ENCODE measurements at places on chromosomes 3 and 15.
A peak's percentile ranks its signal among the peaks of the same experiment; 100 is the strongest.

DNA sequence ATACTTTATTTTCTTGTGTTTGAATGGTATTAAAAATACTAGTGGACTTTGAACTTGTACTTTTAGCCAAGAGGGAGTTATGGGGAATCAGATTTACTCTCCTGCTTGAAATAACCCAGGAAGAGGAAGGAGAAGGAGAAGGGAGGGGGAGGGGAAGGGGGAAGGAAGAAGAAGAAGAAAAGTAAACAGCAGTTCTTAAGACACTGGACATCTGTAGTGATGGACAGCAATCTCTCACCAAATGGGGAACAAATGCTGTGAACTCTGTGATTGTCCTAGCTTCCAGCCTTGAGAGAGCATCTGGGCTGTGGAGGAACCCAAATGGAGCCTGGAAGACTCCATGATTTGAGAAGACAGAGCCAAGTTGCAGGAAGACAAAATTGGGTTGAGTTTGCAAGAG lies 52.0 kb downstream of the VPS8 start:
- DNase-seq: no peak

GRCh38 chr15:45395943-45396342 lies 17.6 kb upstream of the GATM start:
- DNase-seq: no peak

GRCh38 chr3:177144922-177145321 lies 52.4 kb downstream of the TBL1XR1 start:
- no peak for DNase-seq

GRCh38 chr3:142645236-142645793 lies 49.1 kb downstream of the PLS1 start:
- DNase-seq: no peak

- DNase-seq: no peak
Observed at GRCh38 chr3:193821151-193821668, 228.2 kb downstream of the OPA1 start.

DNA sequence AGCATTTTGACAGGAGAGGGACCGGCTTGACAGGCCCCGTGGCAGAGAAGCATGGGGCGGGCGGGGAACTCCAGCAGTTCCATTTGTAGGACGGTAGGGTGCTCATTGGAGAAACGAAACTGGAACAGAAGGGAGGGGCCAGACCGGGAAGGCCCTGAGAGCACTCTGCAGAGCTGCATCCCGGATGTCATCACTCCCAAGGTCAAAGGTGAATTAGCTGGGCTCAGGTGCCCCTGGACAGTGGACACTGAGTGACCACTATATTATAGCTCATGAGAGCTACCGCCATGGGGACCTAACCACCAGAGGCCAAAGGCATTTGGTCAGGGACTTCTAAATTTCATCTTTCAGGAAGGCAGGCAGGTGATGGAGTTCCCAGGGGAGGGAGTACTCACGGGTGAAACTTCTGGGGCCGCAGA lies 7.3 kb downstream of the CSRNP1 start:
- peak; percentile 52 for DNase-seq

- no peak for DNase-seq
Observed at GRCh38 chr3:130582457-130583153, 65.6 kb downstream of the COL6A6 start.

GRCh38 chr15:31483053-31483985 lies 156.7 kb downstream of the KLF13 start:
- DNase-seq: no peak

GRCh38 chr15:52417521-52417920 lies 111.2 kb downstream of the MYO5A start:
- no peak for DNase-seq

DNA sequence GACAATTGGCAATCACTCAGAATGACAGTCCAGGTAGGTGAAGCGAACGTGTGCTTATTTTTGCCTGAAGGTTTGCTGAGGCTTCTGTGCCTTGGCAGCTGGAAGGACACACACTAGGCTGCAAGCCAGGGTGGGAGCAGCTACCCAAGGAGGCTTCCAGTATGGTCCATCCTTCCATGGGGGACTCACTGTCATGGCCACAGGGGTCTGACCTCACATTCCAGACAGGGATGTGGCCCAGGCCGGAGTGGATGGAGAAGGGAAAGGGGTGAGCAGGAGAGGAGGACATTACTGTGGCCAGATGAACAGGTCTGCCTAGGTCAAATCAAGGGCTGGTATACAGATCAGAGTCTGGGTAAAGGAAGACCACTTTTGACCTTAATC lies 247.7 kb downstream of the ADAMTS17 start:
- no peak for DNase-seq

- peak; percentile 56 for DNase-seq
Observed at GRCh38 chr15:70451821-70452653, 311.3 kb downstream of the UACA start.

DNA sequence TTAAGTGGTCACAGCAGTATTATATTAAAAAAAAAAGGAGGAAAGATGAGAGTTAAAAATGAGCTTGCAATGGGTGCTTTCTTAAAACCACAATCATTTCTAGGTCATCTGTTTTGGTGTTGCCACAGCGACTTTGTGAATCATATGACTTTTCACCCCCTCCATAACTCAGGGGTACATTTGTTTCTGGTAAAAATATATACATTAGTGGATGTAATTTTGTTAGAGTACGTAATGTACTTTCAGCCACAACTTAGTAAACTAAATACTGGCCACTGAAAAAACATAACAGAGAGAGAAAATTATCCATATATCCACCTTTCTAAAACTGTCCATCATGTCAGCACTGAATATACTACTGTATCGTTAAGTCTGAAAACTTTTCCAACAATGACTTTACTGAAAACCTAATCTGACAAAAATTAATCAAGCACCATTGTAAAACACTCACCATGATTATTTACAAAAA lies 3.4 kb downstream of the ANKRD28 start:
- DNase-seq: no peak

DNA sequence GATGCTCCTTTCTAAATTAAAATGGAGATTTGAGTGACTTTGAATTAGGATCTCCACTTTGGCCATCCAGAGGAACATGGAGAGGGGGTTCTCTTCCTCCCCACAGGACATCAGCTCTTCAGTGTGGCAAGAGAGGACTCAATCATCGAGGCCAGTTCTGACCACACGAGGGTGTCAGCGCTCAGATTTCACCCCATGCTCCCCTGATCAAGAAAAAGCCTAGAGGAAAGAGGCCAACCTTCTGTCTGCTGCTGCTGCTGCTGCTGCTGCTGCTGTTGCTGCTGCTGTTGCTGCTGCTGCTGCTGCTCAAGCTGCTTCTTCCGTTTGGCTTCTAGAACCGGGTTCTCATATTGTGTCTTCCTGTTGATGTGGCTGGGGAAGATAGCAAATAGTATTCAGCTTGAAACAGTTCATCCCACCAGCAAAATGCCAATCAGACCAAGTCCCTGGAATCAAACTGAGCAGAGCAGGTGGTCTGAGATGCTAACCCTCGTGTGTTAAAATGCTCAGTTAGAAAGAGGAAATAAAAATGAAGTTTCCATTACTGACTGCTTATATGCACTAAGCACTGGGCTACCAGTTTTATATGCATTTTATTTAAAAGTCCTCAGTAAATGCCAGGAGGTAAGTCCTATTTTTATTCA lies 599.0 kb downstream of the MAGI1 start:
- DNase-seq: peak; percentile 70

DNA sequence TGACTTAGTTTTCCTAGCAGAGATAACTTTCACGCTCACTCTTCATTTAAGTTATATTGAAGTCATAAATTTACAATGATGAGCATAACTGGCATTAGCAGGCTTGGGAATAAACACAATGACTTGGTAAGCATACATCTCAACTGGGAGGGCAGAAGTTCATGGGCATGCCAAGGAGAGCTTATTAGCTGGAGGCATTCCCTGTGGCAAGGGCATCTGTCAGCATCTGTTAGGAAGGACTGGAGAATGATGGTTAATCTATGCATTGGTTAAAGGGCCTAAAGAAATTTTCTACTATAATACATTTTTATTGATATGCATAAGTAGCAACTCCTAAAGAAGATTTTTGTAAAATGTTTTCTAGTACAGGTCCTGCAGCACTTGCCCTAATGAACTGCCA lies 52.4 kb downstream of the NEK11 start:
- no peak for DNase-seq

DNA sequence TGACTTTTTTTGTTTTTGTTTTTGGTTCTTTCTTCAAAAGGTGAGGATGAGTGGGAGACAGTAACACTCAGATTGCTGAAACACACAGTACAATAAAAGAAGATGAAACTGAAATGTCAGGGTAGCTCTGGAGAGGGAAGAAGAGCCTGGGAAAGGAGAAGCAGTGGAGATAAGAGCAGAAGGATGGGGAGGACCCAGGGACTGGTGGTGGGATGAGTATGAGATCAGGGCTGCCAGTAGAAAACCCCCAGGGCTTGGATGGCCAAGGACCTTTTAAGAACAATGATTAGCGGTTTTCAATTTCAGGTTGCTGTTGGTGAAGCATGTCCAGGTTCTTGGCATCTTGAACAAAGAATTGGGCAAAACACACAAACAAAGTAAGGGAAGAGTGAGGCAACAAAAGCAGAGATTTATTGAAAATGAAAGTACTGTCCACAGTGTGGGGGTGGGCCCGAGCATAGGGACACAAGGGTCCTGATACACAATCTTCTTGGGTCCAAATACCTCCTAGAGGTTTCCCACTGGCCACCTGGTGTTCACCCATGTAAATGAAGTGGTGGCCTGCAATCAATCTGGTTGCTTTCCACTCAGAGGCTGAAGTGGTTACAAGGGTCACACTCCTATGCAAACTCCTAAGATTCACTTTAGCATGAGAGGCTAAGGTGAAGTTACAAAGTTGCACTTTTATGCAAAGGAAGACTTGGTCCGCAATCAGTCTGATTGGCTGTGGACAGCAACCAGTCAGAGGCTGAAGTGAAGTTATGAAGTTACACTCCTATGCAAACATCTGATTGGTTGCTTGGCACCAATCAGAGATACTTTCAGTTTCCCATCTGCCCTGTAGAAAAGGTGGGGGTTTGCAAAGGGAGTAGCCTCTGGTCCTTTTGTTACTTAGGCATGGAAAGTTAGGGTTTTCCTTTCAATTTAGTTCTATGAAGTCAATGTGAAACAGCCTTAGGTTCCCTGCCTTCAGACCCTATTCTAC lies 26.1 kb upstream of the MFSD1 start:
- DNase-seq: no peak

- DNase-seq: no peak
Observed at GRCh38 chr3:70256566-70256965, 55.9 kb downstream of the MDFIC2 start.

Data from glutamatergic neuron (in vitro differentiated cells).